ENCODE measurements at places on chromosomes 13 and 19. TPM values are rescaled to one million over a fixed set of nuclear protein-coding genes. Genes with fewer than 3 reads are reported as not detected.

The PLD3 gene
- total RNA-seq = 295 TPM

The FFAR2 gene
- not detected for total RNA-seq

The LILRA1 gene
- not detected for total RNA-seq

The AP1M2 gene
- total RNA-seq = 0.40 TPM

GRCh38 chr13:101556676-101557123 lies 104.2 kb downstream of the ITGBL1 start:
- peak; percentile 17 for DNase-seq

DNA sequence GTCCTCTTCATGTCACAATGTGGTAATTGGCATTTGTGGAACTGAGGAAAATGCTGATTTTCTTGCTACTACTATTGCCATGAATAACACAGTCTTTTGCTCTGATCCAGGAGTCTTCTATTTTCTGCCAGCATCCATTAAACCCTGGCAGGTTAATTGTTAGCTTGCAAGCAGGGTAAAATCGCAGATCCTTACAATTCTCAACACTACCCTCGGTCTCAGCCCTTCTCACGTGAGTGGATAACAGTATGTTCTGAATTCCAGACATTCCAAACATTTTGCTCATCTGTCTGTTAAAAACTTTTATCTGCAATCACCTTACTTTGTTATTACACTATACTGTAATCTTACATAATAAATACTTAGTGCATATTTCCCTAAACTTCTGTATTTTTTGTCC lies 251.3 kb upstream of the ATXN8OS start:
- DNase-seq = no peak

DNA sequence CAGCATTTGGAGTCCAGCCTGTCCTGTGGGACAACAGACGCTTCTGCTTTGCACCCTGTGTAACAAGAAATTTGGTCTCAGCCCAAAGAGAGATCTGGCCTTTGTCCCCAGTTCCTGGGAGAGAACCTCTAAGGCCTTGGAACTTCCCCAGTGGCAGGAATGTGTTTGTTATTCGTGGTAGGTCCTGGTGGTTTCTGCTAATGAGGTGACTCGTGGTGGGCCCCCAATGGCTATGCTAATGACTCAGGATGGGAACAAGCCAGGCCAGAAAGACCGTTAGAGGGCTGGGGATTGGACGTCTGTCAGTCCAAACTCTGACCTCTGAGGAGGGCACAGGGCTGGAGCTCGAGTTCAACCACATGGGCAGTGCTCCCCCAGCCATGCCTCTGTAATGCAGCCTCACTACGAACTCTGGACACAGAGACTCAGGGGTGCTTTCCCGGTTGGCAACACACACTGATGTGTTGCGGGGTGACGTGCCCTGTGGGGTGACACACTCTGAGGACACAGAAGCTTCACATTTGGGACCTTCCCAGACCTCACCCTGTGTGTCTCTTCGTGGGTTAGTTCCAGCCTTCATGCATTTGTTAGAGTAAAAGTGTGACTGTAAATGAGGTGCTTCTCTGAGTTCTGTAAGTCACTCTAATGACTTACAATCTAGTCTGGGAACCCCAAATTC lies 38.9 kb downstream of the TEX29 start:
- no peak for DNase-seq

DNA sequence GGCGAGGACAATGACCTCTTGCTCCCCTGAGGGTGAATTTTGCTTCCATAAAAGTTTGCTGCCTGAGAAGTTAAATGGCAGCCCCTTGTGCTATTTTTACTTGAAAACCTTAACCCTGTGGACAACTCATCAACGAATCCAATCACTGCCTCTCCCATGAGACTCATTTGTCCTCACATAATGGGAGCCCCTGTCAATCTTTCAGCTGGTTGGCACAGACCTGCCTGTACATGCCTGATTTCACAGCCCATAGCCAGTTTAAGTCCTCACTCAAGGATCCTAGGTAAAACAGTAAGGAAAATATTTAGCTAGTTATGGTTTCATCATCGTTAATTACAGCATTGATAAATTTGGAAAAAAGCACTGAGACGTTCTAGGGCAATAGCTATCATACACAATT lies 207.4 kb downstream of the NHLRC3 start:
- no peak for DNase-seq

GRCh38 chr19:49129238-49129583 lies 9.9 kb downstream of the PPFIA3 start:
- DNase-seq = peak; percentile 88

- no peak for DNase-seq
Observed at GRCh38 chr13:74101436-74101835, 32.8 kb downstream of the KLF12 start.

DNA sequence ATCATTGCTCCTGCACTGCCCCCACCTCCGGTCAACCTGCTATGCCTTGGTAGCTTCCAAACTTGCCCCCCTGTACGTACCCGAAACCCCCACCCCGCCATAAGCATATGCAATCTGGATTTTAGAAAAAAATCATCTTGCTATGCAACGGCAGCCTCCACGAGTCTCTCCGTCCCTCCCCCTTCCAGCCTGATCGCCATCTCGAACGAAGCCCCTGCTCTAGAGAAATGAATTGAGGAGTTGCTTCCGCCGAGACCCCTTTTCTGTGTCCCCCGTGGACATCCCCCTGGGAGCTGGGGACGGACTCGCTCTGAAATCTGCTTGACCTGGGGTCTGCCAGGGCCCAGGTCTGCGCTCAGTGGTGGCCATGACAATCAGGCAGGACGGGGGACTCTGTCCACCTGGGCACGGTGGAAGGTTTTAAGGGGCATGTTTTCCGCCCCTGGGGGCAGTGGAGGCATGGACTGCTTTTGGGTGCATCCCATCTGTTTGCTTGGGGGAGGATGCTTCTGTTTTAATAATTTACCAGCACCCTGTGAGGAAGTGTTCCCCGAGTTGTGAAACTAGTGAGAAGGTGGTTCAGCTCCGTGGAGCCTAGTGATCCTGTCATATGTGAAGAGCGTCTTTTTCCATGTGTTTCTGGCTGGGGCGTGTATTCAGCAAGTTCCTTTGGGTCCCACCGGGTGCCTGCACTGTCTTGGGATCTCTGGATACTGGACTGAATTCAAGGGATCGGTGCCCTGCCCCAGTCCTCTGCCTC lies 1.0 kb downstream of the KDM4B start:
- DNase-seq = no peak

All from SJCRH30 (cell line).